SK-N-DZ (cell line): ENCODE measurements at places on chromosomes 16 and 17.
A peak's percentile ranks its signal among the peaks of the same experiment; 100 is the strongest.

DNA sequence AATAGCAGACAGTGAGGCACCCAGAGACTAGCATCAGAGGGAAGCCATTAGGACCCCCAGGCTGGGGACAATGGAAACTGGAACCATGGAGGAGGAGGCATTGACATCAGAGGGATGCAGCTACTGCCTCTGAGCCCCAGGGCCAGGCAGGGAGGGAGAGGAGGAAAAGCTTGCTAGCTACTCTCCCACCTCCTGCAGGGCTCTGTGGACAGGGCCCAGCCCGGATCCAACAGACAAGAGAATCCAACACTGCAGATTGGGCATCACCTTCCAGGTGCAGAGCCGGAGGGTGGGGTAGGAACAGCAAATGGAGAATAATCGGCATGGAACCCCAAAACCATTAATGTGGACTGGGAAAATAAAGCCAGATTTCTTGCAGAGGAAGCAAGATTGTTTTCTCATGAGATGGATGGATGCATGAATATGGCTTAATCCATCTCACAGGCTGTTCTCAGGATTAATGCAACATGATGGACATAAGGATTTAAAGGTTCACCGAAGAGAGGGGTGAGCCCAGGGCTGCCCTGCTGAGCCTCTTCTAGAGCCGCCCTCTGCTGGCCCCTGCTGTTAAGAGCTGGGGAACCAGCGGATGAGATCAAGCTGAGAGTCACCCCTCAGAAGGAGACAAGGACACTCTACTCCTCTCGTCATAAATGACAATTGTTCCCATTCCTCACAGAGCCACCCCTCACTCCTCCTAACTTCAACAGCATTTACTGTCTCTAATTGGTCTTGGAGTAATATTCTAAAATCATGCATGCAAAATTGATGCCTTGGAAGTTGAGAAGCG is 48.8 kb downstream of the DNAH3 start:
- DNase-seq, result no peak

DNA sequence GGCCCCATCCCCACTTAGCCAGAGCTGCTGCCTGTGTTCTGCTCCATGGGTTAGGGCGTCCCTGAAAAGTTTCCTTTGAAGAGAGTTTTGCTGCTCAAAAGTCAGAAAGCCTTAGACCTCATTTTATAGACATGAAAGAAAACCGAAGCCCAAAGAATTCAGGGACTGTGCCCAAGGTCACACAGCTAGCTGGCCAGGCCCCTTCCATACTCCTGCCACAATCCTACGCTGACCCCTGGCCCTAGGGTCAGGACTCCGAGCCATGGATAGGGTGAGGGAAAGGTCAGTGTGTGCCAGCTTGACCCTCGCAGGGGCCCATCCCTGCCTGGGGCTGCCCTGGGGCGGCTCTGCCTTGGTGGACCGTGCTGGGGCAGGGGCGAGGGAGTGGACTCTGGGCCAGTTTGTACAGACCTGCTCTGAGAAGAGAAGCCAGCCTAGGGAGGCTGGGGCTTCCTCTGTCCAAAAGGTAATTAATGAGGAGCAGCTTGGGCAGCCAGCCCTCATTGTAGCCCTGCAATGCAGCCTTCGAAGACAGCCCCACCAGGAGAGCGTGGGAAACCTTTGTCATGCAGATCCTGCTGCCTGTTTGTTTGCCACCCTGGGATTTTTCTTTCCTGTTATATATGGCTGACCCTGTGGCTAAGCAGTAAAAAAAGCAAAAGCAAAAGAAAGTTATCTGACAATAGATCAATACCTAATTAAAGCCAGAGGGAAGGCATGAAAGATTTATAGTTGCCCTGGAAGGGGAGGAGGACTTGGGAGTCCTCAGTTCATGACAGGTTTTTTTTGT is 37.4 kb downstream of the RHBDL3 start:
- no peak for DNase-seq

DNA sequence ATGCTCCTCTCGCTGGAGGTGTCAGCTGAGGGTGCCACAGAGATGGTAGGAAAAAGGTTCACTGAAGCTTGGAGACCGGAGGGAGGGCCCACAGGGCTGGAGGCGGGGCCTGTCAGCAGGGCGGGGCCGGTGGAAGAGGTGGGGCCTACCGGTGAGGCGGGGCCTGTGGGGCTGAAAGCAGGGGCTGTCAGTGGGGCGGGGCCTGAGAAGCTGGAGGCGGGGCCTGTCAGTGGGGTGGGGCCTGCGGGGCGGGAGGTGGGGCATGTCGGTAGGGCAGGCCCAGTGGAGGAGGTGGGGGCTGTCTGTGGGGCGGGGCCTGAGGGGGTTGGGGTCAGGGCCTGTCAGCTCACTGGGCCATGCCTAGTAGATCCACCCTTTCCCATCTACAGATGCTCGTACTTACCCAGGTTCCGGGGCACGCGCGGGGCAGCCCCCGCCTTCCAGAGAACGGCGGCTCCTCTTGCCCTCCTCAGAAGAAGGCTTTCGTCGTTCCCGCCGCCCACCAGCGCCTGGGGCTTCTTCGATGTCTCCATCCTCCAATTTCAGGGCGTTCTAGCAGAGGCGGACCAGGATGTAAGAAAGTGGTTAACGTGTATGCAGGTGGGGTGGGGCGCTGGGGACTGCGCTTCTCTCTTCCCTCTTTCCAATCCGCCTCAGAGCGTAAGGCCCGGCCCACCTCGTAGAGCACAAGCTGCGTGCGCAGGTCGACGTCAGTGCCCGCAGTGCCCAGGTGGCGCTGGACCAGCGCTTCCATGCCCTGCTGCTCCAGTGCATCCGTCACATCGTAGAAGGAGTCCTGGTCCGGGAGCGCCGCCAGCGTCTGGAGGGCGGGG is 9.8 kb downstream of the TMEM208 start:
- DNase-seq, result peak; percentile 38

GRCh38 chr17:8480011-8480976 is 44.6 kb downstream of the NDEL1 start:
- no peak for DNase-seq

GRCh38 chr16:52912565-52913173 is 140.0 kb downstream of the CHD9NB start:
- DNase-seq, result peak; percentile 82

DNA sequence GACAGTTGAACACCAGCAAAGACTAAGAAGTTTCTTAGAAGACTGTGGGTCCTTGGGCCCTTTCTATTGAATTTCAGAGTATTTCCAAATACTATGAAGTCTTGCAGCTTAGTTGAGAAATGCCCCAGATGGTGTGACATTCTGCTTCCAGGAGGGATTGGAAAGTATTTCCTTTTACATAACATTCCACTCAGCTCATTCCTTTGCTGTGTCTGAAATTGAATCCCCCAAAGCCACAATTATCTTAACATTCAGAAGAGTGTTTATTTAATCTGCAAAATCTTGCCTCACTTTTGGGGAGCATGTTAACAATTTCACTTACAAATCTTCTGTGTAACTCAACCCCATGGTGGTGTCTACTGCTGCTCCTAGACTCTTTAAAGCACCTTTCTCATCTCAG is 307.7 kb downstream of the WWOX start:
- DNase-seq, result no peak

GRCh38 chr16:88472637-88473205 is 19.6 kb downstream of the ZFPM1 start:
- DNase-seq, result peak; percentile 72

GRCh38 chr16:57525761-57526160 is 10.6 kb downstream of the CCDC102A start:
- peak; percentile 54 for DNase-seq

DNA sequence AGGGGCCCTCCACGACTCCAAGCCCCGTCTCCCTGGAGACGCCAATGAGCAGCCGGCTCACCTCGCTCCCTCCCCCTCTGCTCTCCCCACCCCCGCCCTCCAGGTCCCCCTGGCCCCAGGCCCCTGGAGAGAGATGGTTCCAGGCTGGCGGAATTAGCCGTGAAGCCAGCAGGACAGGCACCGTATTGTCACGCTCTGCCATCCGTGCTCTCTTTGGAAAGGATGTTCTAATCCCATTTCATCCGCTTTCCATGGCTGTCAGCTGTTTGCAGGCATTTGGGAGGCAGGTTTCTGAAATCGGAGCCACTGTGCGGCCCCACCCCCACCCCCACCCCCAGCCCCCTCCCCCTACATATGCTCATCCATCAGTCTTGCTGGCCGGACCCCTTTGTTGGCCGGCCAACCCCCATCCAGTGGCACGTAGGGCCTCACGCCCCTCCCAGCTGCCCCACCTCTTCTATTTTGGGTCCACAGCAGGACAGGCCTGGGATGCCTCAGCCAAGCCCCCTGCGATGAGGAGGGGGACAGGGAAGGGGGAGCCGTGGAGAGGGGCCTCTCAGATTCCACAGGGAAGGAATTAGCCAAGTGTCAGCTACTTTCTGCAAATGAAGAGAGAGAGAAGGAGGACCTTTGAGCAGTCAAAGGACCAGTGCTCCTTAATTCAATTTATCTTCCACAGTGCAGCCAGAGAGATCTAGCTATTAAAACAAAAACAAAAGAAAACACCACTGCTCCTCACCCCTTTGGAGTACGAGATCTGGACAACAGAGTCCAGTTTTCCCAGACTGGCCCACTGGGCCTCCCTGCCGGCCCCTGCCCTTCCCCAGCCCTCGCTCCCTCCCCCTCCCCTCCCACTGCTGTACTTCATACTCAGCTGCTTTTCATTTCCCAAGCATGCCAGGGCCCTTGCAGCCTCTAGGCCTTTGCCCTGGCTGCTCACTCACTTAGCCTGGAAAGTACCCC is 30.7 kb downstream of the SDK2 start:
- DNase-seq, result peak; percentile 84

DNA sequence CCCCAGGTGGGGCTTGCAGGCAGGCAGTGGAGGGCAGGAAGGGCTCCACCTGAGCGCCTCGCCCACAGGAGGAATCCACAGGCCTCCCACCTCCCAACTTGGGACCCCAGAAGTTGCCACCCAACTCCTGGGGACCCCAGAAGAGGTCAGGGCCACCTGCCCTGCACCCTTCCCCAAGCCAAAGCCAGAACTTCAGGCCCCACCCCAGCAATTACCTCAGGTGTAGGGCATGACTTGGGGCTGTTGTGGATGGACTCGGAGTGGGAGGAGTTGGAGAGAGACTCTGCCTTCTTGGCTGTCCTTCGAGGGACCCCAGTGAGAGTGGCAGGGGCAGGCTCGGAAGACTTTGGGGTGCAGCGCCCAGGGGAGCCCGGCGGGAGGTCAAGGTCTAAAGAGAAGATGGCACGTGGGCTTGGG is 10.5 kb downstream of the TSPOAP1 start:
- no peak for DNase-seq

GRCh38 chr17:40373324-40373723 is 8.8 kb upstream of the GJD3 start:
- no peak for DNase-seq

GRCh38 chr16:20901436-20902112 is 1.0 kb downstream of the LYRM1 start:
- peak; percentile 77 for DNase-seq

DNA sequence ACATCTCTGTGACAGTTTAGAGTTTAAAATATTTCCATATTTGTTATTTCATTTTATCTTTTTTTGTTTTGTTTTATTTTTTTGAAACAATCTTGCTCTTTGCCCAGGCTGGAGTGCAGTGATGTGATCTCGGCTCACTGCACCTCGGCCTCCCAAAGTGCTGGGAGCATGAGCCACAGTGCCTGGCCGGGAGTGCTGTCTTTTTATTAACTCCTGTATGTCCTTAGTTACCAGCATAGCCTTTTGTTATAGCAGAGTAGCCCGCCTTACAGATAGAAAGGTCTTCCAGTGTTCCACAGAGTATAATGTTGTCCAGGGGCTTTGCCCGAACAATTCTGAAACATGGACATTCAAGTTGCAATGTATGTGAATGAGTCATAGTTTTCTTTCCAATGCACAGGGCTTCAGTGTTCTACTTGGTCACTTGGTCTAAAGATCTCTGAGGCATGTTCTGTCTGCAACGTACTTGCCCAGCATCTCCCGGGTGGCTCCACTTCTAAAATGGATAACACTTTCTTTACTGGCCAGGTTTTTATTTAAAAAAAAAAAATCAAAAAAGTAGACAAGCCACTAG is 125.6 kb downstream of the KCNJ18 start:
- DNase-seq, result peak; percentile 4

GRCh38 chr16:9526791-9527190 is 435.3 kb downstream of the HAPSTR1 start:
- DNase-seq, result no peak

- DNase-seq, result peak; percentile 23
Measured at GRCh38 chr16:73154063-73154870, 106.3 kb upstream of the ZFHX3 start.

- DNase-seq, result no peak
Measured at GRCh38 chr17:70327723-70328122, 158.4 kb downstream of the KCNJ2 start.

GRCh38 chr17:29948448-29949215 is 7.2 kb downstream of the EFCAB5 start:
- no peak for DNase-seq

GRCh38 chr17:65231662-65232335 is 94.6 kb downstream of the RGS9 start:
- DNase-seq, result peak; percentile 72

DNA sequence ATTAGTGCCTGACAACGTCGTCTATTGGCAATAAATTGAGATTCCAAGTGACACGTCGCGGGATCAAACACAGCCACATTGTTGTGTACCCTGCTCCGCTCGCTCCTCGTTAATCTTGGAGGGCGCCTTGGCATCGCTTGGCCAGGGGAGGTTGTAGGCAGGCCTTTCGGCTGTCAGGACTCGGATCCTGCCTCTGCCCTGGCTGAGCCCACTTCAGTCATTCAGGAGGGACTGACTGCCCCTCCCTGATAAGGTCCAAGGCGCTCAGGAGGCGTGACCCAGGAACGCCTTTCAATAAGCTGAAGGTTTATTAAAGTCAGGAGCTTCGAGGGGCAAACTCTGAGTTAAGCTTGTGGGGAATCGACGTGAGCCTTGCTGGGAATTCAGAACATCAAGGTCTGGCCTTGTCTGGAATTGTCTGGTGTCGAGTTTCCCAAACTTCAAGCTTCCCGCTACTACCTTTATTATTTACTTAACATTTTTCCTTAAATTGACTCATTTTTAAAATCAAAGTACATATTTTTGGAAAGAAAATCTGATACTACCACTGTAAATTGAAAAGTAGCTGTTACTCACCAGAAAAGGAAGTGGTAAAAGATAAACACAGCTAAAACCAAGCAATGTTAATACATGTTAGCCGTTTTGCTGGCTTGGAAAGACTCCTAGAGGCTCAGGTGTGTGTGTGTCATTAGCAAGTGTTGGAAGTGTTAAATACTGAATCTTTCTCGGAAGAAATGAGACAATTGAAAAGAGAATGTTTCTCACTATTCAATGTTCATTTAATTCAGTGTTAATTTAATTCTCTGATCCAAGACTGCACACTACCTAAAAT is 5.3 kb upstream of the IRX3 start:
- DNase-seq, result no peak

GRCh38 chr17:28841901-28842281 is 699 bp downstream of the FAM222B start:
- DNase-seq, result no peak

- no peak for DNase-seq
Measured at GRCh38 chr17:38994026-38994425, 26.8 kb upstream of the FBXO47 start.

GRCh38 chr16:71610447-71610846 is 15.5 kb upstream of the MARVELD3 start:
- DNase-seq, result no peak

DNA sequence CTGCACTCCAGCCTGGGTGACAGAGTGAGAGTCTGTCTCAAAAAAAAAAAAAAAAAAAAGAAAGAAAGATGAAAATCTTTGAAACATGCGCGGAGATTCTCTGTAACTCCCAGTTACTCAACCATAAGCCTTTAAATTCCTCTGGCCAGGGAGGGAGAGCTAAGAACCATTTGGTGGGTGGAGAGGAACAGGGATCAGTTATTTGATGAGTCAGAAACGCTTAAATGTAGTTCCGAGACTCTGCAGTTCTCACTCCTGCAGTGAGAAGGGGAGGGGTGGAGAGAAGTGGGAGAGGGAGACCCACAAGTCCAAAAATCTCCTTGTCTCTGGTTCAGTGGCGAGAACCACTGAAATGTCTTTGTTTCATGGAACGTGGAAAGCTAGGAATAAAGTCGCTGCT is 266.7 kb downstream of the SOX9 start:
- DNase-seq, result no peak
